ENCODE measurements at places on chromosomes 4 and X.

DNA sequence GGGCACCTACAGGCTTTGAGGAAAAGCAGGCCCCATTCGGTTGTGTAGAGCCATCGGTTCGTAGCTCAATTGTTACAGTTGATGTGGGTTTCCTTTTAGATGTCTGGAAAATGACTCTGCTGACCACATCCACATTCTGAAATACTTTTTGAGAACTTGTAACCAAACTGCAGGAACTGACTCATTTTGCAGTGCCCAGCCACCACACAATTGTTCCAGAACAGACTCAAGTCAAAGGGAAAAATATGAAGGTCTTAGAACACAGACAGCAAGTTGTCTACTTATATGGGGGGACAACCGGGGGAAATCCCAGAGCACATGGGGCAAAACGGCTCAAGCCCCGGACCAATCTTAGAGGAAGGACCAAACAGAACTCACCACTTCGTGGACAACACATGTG, 557.6 kb upstream of the DIPK2B start:
- DNase-seq: no peak

DNA sequence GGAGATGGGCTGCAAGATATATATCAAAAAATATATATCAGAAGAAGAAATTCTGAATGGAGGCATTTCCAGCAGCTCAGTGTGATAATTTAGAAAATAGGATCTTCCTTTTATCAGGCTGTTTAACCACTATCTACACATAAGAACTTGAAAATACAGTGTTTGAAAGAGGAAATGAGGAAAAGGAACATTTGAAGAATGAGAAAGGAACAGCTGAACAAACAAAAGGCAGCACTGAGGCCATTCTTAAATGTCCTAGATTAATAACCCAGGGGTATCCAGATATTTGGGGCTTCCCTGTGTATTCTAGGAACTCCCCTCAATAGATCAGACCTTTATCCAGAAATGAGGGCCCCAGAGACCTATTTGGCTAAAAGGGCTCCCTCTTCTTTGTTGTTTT, 4.1 kb downstream of the SLC39A8 start:
- no peak for DNase-seq

DNA sequence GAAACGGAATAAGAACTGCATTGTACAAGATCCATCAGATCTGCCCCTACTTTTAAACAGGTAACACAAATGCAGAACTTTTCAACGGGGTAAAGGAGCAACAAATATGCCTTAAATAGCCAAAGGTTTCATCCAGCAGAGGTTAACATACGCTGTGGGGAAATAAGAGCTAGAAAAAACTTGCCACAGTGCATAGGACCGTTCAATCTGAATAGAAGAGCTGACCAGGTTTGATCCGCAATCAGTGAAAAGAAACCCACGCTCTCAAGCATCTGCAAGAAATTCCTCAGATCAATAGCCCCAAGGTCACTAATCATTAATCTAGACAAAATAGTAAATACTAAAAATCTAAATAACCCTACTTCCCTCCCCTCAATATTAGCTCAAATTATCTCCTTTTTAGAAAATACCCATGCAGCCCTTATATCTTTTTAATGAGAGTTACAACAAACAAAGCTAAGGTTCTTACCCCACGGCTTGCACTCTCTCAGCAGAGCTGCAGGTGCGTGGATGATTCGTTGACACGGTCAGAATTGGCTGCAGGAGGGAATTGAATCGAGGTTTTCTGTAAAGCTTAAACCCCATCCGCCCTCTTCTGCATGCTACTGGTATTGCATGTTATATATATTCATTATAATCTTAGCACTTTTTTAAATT, at the start of gene TLR10:
Gene TLR10, minus strand, starts transcription at position 539 of the 657 bp plus-strand sequence. CDS start 7,400 bp downstream, outside the sequence.
- DNase-seq: no peak

- no peak for DNase-seq
Observed at GRCh38 chr4:173528378-173529321, 1.4 kb downstream of the HAND2 start.

GRCh38 chr4:165301833-165302232, 25.6 kb upstream of the MSMO1 start:
- DNase-seq: no peak

- DNase-seq: peak; percentile 5
Observed at GRCh38 chr4:74267998-74268606, 40.2 kb upstream of the EPGN start.

- peak; percentile 6 for DNase-seq
Observed at GRCh38 chr4:109912706-109913595, at the start of gene EGF. EGF (plus strand) TSS chr4:109912883; CDS start chr4:109913336, 453 bp downstream.

DNA sequence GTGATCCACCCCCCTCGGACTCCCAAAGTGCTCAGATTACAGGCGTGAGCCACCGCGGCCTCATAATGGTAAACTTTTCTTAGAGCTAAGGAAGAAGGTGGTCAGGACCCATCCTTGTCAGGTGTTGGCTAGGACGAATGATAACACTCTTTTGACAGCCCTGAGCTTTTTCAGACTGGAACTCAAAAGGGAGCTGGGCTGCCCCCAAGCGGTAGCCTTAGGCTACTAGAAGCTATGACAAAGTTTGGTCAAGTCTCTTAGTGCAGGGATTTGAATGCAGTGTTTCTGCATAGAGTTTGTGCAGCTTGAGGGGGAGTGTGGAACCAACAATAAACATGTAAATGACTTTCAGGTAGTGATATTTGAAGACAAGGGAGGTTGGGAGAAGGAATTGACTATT, 11.8 kb upstream of the HSD17B10 start:
- DNase-seq: no peak

DNA sequence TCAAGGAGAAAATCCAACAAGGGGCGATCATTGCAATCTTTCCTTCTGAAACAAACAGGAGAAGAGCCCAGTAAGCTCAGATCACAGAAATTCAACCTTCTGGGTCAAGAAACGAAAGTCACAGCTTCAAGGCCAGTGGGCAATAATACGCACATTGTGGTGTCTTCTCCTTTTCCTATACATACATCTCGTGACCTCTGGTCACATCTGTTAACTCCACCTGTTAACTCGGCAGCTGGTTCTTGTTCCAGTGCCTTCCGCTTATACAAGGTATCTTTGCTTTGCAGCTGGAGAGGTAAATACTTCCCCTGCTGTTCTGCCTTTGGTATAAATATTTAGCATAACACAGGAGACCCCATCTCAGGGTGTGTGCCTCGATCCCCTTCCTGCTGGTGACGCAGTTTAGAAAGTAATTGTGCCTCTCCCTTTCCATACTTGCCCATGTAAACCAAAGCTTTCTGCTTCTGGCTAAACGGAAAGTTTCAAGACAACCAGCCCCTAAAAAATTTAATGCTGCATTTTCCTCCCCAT, 45.0 kb downstream of the CCDC149 start:
- no peak for DNase-seq

Data from H54 (cell line).